Dermis microvascular lymphatic vessel endothelial cell (primary cell): ENCODE measurements at places on chromosomes 1 and 21. TPM values are rescaled to one million over a fixed set of nuclear protein-coding genes. Genes with fewer than 3 reads are reported as not detected.

Gene IFI44L
- total RNA-seq: 0.26 and 0.38 TPM in 2 replicates

Gene IGSF3
- 28.4 and 53.7 TPM in 2 replicates for total RNA-seq

Gene TSTD1
- total RNA-seq: 6.0 and 6.7 TPM in 2 replicates

Gene ESRRG
- not detected in 2 replicates for total RNA-seq

Gene GJB3
- total RNA-seq: under 0.01 and 0.13 TPM in 2 replicates

Gene ADCY10
- total RNA-seq: under 0.01 and 0.13 TPM in 2 replicates

DNA sequence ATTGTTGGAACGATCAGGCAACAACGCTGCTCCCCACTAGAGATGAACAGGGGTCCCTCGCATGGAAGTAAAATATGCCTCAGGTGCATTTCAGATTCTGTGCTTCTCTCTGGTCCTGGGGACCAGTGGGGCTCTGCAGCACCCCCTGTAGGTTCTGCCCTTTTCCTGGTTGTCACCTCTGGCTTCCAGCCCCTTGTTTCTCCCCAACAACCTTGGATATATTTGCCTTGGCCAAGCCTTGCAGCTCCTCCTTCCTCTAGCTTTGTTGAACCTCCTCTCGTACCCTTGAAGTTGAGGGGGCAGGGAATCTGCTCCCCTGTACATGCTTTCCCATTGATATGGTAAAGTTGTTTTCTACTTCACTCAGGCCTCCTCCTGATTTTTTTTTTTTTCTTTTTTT lies 5.4 kb upstream of the RGSL1 start:
- no peak for DNase-seq

DNA sequence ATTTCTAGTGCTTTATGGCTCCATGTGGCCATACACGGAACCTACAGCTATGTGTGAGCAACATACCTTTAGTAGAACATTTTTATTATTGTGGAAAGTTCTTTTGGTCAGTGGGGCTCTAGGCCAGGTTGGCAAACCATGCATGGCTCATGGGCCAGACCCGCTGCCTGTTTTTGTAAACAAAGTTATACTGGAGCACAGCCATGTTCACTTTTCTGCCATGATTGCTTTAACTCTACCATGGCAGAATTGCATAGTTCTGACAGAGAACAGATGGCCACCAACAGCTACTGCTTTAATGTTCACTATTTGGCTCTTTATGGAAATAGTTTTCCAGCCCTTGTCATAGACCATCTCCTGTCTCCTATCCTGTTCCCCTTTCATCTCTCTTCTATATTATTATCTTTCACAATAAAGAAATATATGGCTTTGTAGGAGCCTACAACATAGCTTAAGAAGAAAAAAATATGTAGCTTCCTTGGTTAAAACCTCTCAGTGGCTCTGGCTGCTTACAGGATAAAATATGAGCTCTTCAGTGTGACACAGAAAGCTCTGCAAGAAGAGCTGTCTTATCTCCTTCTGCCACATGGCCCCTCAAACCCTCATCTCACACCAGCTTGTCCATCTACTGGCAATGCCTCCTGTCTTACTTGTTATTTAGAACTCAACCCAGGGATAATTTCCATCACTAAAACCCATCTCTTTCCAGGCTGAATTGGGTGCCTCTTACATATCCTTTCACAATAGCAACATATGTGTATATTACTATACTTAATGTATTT lies 54.6 kb upstream of the RWDD3 start:
- DNase-seq: no peak

GRCh38 chr1:179881642-179882252 lies 338 bp upstream of the TOR1AIP1 start:
- no peak for DNase-seq

GRCh38 chr1:86714561-86715244 lies 10.3 kb downstream of the SH3GLB1 start:
- DNase-seq: no peak

DNA sequence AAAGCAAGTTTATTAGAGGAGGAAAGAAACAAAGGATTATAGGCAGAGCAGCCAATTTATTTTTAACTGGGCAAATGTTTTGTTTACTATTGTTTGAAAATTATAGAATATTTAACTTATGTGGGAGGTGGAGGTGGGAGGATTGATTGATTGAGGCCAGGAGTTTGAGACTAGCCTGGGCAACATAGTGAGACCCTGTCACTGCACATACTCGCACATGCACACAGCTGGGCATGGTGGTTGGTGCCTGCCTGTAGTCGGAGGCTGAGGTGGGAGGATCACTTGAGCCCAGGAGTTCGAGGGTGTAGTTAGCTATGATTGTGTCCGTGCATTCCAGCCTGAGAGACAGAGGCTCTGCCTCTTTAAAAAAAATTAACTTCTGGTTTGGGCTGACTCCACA lies 6.7 kb downstream of the MAN1A2 start:
- DNase-seq: no peak

GRCh38 chr1:3329640-3330281 lies 124.7 kb upstream of the ARHGEF16 start:
- DNase-seq: no peak

DNA sequence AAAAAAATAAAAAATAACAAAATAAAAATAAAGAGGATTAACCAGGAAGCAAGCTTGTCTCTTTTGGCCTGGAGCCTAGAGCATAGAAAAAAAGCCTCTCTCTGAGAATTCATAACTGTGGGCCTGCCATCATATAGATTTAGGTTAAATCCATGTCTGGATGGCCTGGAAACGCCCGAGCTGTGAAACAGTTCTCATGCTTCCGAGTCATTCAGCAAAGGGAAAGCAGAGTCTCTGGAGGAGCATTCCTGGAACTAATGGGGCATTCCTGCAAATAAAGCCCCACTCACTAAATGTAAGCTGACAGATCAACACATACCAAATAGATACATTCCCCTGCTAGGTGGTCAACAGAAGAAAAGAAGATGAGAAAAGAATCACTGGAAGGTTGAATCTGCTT lies 75.8 kb upstream of the GNG4 start:
- DNase-seq: peak; percentile 44
